ENCODE measurements at places on chromosomes 7 and 10.

- no peak for DNase-seq
These were observed 37.2 kb downstream of the EXOC4 start for GRCh38 chr7:133290041-133290440.

DNA sequence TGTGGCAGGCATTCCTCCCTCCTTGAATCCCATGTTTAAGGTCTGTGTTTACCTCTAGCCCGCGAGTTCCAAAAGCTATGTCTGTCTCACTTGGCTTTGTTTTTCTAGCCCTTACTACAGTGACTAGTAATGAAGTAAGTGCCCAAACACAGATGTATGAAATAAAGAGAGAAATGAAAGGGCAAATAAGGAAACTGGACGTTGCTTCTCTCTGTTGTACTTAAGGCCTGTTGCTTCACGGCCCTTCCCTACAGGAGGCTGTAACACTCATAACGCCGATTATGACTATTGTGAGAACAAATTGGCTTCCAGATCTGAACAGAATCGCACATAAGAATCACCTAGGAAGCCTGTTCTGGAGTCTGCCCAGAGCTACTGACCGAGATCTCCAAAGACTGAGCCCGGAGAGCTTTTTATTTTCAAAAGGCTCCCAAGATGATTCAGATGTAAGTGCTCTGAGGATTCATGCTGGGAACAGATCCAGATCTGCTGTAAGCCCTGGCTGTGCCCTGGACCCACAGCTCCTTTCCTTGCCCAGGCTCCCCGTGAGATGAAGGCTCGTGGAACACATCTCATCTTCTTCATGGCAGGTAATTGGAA lies 432.6 kb downstream of the SDK1 start:
- DNase-seq = no peak

DNA sequence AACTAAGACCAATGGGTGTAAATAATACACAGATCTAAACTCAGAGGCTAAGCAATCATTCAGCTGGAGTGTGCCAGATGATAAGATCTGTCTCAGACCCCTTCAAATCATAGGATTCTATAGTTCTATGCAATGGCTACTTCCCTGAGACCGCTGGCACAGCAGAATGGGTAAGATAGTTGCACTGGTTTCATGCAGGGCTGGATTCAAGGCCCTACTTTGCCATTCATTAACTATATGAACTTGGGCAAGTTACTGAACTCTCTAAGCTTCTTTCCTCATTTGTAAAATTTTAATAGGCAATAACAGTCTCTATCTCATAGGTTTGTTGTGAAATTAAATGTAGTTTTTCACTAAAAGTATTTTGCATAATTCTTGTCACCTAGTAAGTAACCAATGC lies 62.0 kb downstream of the TFEC start:
- DNase-seq = no peak

DNA sequence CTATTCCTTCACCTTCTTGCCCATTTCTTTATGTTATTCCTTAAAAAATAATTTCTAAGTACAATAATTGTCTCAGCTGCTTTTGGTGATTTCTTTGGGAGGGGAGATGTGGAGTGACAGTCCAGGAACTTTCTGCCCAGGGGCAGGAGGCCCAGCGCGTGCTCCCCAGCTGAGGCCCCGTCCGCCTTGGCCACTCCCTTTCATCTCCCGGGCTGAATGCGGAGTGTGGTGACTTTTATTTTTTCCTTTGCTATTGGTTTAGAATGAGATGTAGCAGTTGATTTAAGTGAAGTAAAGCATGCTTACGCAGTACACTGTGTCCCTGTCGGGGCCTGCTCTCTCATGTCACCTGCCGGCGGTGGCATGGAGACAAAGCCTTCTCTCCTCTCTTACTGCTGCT lies 141.6 kb downstream of the MGMT start:
- DNase-seq = no peak

DNA sequence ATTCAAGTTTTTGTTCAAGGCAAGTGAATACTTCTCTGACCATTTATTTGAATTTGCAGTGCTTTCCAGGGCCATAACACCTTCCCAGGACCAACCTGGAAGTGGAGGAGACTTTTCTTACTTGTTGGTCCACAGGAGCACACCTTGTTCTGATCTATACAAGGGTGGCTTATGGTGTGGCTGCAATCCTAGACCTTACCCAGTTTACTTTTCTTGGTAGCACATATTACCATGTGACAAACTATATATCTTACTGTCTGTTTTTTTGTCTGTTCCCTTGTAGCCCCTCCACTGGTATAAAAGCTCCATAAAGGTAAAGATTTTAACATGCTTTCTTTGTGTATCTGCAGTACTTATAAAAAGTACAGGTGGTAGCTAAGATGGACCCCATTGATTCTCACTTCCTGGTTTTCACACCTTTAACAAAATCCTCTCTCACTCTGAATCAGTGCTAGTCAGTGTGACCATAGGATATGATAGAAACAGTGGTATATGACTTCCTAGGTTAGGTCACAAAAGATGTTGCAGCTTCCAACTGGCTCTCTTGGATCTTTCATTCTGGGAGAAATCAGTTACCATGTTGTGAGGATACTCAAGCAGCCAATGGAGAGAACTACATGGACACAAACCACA lies 5.6 kb upstream of the ASB4 start:
- DNase-seq = no peak

DNA sequence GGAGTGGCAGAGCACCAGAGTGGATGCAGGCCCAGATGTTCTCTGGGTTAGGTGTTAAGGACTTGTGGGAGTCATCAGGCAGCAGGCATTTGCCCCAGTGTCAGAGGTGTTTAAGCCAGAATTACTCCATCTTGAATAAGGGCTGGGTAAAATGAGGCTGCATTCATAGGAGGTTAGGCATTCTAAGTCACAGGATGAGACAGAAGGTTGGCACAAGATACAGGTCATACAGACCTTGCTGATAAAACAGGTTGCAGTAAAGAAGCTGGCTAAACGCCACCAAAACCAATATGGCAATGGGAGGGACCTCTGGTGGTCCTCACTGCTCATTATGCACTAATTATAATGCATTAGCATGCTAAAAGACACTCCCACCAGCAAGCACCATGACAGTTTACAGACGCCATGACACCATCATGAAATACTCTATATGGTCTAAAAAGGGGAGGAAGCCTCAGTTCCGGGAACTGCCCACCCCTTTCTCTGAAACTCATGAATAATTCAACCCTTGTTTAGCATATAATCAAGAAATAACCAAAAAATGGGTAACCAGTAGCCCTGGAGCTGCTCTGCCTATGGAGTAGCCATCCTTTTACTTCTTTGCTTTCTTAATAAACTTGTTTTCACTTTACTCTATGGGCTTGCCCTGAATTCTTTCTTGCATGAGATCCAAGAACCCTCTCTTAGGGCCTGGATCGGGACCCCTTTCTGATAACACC lies 882 bp upstream of the LRRC61 start:
- no peak for DNase-seq

GRCh38 chr10:113137941-113138685 lies 188.1 kb downstream of the TCF7L2 start:
- DNase-seq = no peak

Data from NB4 (cell line).